Activated CD8-positive, alpha-beta T cell treated with anti-CD3 and anti-CD28 coated beads, Interleukin-2, amount 10 ng/mL, durations not matched to agents 7 days and 5 days (primary cell): ENCODE measurements at places on chromosomes 3 and 15. TPM values are rescaled to one million over a fixed set of nuclear protein-coding genes. Genes with fewer than 3 reads are reported as not detected.

DNA sequence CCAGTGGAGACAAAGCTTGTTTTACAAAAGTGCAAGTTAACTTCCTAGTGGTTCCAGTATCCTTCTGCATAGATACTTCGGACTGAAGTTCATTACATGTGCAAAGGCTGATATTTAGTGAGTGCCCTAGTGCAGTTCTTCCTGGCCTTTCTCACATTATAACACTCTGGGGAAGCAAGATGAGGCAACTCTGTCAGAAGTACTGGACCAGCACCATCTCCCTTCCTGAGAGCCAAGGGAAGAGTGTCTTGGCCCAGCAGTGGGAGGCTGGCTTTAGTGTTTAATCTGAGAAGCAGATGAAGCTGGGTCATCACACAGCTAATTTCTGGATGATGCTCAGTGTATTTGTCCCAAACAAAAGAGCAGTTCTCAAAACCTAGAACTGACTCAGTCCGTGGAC is 397.7 kb downstream of the CACNA2D3 start:
- no peaks in the 10 kb centered on the region for H3K4me1 ChIP-seq
- no peaks in the 10 kb centered on the region for H3K36me3 ChIP-seq
- H3K27me3 ChIP-seq: no peaks in the 10 kb centered on the region
- no peak overlapping the region for H3K4me3 ChIP-seq
- no peak for DNase-seq

GRCh38 chr3:4804161-4805058 is 174.8 kb upstream of the BHLHE40 start:
- H3K4me3 ChIP-seq: no peak overlapping the region
- H3K36me3 ChIP-seq: peaks cover 83% of the 10 kb centered on the region
- no peaks in the 10 kb centered on the region for H3K27me3 ChIP-seq
- H3K27ac ChIP-seq: no peak overlapping the region

The ZNF80 gene
- 0.71 TPM for total RNA-seq

DNA sequence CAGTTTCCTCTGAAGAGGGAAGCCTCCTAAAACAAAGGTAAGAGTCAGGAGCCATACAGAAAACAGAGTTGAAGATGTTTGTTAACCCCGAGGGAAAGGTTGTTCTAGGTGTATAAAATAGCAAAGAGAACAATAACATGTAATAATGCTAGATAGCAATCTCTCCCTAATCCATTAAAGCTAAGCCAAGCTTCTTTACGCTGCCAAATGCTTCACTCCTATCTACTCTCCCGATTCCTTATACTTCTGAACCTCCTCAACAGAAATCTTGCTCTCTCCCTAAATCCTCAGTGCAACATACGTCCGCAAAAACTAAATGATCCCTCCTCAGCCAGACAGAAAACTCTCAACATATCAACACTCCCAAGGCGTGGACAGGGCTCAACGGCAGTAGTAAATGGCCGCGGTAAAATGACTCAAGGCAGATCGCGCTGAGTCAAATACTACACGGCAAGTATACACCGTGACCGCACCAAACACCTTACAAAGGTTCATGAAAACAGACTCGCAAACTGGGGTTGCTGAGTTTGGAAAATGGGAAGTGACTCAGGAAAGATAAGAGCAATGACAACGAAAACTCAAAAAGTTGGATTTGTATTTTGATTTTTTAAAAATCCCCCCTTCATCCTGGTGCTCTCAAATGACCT is 682 bp downstream of the CLDND1 start:
- DNase-seq: peak; percentile 73
- peak overlapping the region; percentile 93 for H3K4me3 ChIP-seq
- H3K4me1 ChIP-seq: peaks cover 59% of the 10 kb centered on the region
- H3K27ac ChIP-seq: peak overlapping the region; percentile 95

The SLC28A2 gene
- total RNA-seq: not detected

The SKOR1 gene
- total RNA-seq: 0.32 TPM

DNA sequence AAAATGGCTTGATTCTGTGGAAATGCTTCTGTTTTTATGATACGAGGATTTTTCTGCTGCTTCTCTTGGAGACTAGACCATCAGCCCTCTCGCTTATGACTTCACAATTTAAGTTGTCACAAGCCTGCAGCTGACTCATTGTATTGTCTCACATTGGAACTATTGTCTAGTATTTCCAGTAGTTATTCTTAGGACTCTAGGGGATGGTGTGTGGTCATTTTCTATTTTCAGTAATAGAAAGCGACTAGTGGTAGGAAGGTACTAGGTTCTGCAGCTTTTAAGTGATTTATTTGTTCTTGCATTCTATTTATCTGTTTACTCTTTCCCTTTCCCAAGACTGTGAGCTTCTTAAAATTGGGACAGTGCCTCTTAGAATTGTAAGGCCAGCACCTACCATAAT is 66.3 kb upstream of the CRTC3 start:
- peaks cover 2% of the 10 kb centered on the region for H3K4me1 ChIP-seq
- no peak overlapping the region for H3K4me3 ChIP-seq
- no peaks in the 10 kb centered on the region for H3K27me3 ChIP-seq
- no peak for DNase-seq
- H3K36me3 ChIP-seq: peaks cover 73% of the 10 kb centered on the region

The P2RY14 gene
- total RNA-seq: 0.63 TPM

DNA sequence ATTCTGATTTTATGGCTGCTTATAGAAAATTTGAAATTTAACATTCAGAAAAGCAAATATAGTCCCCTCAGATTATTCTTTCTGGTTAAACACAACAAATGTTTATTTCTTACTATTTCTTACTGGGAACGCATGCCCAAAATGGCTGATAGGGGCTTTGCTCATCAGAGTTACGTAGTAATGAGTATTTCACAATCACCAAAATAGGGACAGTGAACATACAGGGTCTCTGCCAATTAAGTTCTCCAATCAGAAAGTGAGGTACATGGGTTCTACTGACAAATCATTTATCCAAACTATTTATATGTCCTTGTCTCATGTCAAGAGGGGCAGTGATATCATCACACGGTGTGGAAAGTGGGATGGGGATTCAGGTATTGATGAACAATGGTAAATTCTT is 154.5 kb downstream of the BCHE start:
- DNase-seq: no peak
- H3K36me3 ChIP-seq: no peaks in the 10 kb centered on the region
- no peak overlapping the region for H3K27ac ChIP-seq

The CAPN3 gene
- total RNA-seq: 2.5 TPM

The GOLGA8J gene
- 0.34 TPM for total RNA-seq

DNA sequence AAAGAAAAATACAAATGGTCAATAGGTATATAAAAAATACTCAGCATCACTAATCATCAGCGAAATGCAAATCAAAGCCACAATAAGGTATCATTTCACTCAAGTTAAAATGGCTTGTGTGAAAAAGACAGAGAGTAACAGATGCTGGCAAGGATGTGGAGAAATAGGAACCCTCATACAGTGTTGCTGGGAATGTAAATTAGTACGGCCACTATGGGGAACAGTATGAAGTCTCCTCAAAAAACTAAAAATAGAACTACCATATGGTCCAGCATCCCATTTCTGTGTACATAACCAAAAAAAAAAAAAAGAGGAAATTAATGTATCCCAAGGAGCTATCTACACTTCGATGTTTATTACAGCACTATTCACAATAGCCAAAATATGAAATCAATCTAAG is 98.1 kb upstream of the TGFBR2 start:
- H3K4me1 ChIP-seq: peaks cover 7% of the 10 kb centered on the region
- no peaks in the 10 kb centered on the region for H3K27me3 ChIP-seq
- no peak overlapping the region for H3K4me3 ChIP-seq

- no peak overlapping the region for H3K27ac ChIP-seq
- H3K27me3 ChIP-seq: peaks cover 2% of the 10 kb centered on the region
- no peaks in the 10 kb centered on the region for H3K4me1 ChIP-seq
Measured at GRCh38 chr3:110791995-110792686, 279.5 kb upstream of the NECTIN3 start.

- no peak for DNase-seq
- no peak overlapping the region for H3K4me3 ChIP-seq
- no peaks in the 10 kb centered on the region for H3K27me3 ChIP-seq
- H3K4me1 ChIP-seq: no peaks in the 10 kb centered on the region
- H3K27ac ChIP-seq: no peak overlapping the region
- H3K36me3 ChIP-seq: no peaks in the 10 kb centered on the region
Measured at GRCh38 chr3:101292027-101292426, 28.3 kb downstream of the IMPG2 start.

GRCh38 chr15:62109982-62110851 is 43.4 kb downstream of the C2CD4A start:
- no peak for DNase-seq
- H3K27ac ChIP-seq: no peak overlapping the region
- peaks cover 9% of the 10 kb centered on the region for H3K27me3 ChIP-seq
- no peaks in the 10 kb centered on the region for H3K36me3 ChIP-seq

DNA sequence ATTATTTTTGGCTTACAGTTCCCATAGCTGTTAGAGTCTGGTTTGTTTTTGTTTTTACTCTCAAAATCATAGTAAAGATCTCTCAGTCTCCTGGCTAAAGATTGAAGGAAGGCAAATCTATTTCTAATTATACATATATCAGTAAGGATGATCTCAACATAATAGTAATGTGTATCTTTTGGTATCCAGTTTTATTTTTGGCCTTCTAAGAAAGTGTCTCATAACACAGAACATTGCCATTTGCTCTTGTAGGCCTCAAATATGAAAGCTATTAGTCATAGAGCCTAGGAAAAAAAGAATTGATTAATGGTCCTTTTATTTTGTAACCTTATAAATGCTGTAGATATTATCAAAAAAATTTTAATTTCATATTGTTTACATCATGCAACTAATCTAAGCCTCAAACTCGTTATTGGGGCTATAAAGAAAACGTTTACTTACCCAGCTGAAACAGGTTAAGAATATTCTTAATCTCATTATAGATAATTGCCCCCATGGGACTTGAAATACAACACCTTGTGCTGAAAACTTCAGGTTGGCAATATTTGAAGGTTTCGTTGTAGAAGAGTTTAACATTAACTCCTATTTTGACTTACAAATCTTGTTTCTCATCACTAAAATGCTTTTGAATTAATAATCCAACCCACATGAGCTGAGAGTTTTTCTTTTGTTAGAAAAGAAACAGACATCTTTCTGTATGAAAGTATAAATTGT is 16.7 kb downstream of the FBXO45 start:
- no peak overlapping the region for H3K4me3 ChIP-seq
- no peak for DNase-seq
- peaks cover 51% of the 10 kb centered on the region for H3K36me3 ChIP-seq
- no peaks in the 10 kb centered on the region for H3K27me3 ChIP-seq
- peaks cover 2% of the 10 kb centered on the region for H3K4me1 ChIP-seq

The ALG1L2 gene
- total RNA-seq: 0.78 TPM

DNA sequence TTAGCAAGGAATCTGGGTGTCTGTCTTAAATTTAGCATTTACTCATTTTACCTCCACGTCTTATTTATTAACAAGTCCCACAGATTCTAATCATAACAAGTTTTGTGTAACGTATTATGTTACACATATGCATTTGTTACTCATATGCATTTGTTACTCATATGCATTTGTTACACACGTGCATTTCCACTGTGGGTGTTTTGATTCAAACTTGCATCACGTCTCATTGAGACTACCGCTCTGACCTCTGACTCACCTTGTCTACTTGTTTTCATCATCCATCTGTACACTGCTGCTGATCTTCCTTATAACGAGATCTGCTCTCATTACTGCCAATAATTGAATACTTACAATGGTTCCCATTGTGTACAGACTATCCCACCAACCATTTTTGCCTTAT is 1141.4 kb downstream of the TBL1XR1 start:
- no peaks in the 10 kb centered on the region for H3K4me1 ChIP-seq
- no peak overlapping the region for H3K27ac ChIP-seq

DNA sequence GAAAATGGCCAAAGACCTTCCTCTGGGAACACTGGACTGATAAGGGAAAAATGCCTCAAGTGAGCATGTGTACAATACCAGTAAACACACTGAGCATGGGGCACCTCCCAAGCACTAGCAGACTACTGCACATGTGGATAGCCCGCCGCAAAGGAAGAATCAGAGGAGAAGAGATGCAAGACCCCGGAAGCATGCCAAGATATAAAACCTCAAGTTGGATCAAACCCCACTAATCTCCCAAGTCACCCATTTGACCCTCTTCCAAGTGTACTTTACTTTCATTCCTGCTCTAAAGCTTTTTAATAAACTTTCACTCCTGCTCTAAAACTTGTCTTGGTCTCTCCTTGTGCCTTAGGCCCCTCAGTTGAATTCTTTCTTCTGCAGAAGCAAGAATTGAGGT is 121.1 kb upstream of the PLAAT1 start:
- DNase-seq: no peak
- H3K4me3 ChIP-seq: no peak overlapping the region
- no peaks in the 10 kb centered on the region for H3K27me3 ChIP-seq
- no peaks in the 10 kb centered on the region for H3K4me1 ChIP-seq
- H3K27ac ChIP-seq: no peak overlapping the region

The CEMIP gene
- total RNA-seq: not detected

The CYP1A2 gene
- not detected for total RNA-seq

GRCh38 chr15:48421362-48421761 is 90.1 kb downstream of the DUT start:
- H3K4me1 ChIP-seq: peaks cover 2% of the 10 kb centered on the region
- no peak overlapping the region for H3K27ac ChIP-seq
- H3K36me3 ChIP-seq: no peaks in the 10 kb centered on the region
- H3K27me3 ChIP-seq: peaks cover 3% of the 10 kb centered on the region
- no peak for DNase-seq
- H3K4me3 ChIP-seq: no peak overlapping the region

DNA sequence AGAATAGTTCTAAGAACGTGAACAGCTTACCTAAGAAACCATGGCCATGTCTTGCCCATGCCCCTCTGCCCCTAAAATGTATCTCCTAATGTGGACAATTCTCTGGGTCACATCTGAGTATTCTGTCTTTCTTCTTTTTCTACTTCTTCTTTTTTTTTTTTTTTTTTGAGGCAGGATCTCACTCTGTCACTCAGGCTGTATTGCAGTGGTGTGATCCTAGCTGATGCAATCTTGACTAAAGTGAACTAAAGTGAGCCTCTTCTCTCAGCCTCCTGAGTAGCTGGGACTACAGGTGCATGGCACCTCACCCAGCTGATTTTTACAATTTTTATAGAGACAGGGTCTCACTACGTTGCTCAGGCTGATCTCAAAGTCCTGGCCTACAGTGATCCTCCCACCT is 204.8 kb upstream of the ZPLD1 start:
- H3K36me3 ChIP-seq: no peaks in the 10 kb centered on the region
- H3K4me1 ChIP-seq: peaks cover 6% of the 10 kb centered on the region
- no peak for DNase-seq
- no peak overlapping the region for H3K27ac ChIP-seq

- H3K36me3 ChIP-seq: peaks cover 90% of the 10 kb centered on the region
- H3K4me3 ChIP-seq: peak overlapping the region; percentile 15
- peak; percentile 34 for DNase-seq
- no peaks in the 10 kb centered on the region for H3K27me3 ChIP-seq
Measured at GRCh38 chr3:141544697-141545096, 57.9 kb downstream of the RASA2 start.

- no peaks in the 10 kb centered on the region for H3K36me3 ChIP-seq
- no peak for DNase-seq
- no peak overlapping the region for H3K4me3 ChIP-seq
- H3K27me3 ChIP-seq: peaks cover 24% of the 10 kb centered on the region
Measured at GRCh38 chr3:140922634-140923033, 19.0 kb upstream of the SLC25A36 start.

DNA sequence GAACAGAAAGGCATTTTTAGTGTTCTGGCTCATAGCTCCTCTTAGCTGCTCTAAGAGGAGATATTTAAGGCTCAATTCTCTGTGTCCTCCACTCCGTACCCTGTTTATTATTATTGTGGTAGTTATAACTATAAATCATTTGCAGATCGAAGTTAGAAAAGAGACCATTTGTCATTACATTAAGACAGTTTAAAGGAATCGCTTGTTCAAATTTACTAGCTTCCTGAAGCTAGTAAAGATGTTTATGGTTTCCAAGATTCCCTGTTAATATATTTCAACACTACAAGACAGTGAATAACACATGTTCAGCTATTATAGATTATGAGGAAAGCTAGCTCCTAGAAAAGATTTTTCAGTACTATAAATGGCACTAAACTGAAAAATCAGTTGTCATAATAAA is 12.6 kb downstream of the ATXN7 start:
- H3K27ac ChIP-seq: no peak overlapping the region
- no peaks in the 10 kb centered on the region for H3K27me3 ChIP-seq
- H3K4me1 ChIP-seq: peaks cover 32% of the 10 kb centered on the region
- no peak for DNase-seq
- no peak overlapping the region for H3K4me3 ChIP-seq
